ENCODE measurements at places on chromosomes 5 and 9. TPM values are rescaled to one million over a fixed set of nuclear protein-coding genes. Genes with fewer than 3 reads are reported as not detected.

SH3RF2 gene
- 2.7 TPM for total RNA-seq

ZNF462 gene
- 62.4 TPM for total RNA-seq

- DNase-seq, result no peak
Observed at GRCh38 chr9:128945798-128946501, 1.5 kb downstream of the DOLK start.

DNA sequence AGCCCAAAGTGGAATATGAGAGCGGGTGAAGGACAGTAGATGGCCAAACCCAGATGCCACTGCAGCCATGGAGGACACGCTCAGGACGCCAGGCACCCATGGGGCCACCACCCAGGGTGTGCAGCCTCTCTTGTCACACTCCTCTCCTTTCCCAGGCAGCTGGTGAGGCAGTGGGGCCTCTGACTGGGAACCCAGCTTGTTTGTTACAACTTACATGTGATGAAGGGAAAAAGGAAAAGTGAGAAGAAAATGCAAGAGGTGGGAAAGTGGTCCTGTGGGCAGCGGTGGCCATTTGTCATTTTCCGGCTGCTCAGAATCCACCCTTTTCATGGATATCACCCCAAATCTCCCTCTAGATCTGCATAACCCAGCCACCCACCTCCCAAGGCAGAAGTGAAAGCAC lies 62.7 kb upstream of the UNC5A start:
- DNase-seq, result no peak

DNA sequence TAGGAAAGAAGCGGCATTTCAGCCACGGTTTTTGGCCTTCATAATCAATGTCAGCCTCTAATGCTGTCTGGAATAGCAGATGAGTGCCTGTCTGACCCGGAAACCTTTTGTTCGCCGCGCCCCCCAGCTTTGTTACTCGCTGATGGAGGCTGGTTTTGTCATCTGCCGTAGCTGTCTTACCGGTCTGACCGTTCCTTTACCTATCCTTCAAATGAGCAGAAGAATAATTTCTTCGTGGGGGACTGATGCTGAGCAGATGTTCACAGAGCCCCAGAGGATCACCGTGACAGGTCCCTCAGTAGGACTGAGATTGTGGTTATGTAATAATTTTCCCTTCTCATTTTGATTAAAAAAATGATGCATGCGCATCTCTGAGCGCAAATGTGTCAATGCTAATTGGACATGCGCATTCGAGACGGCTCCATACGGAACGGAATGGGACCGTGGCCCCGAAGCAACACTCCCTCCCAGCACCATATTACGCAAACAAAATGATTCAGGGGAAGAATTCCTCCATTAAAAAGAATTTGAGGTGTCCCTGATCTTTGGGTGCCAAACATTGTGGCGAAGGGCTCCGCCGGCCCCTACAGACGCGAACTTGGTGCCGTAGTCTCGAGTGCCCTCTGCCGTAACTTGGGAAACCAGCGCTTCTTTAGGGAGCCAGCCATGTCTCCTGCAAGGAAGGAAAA lies 27.6 kb downstream of the TLX3 start:
- no peak for DNase-seq

GRCh38 chr5:133114933-133115310 lies 63.1 kb downstream of the HSPA4 start:
- no peak for DNase-seq

- DNase-seq, result no peak
Observed at GRCh38 chr5:142819825-142820224, 49.6 kb downstream of the ARHGAP26 start.

Measured in uterus (tissue), 4 donors.